ENCODE measurements at places on chromosomes 4 and X. TPM values are rescaled to one million over a fixed set of nuclear protein-coding genes. Genes with fewer than 3 reads are reported as not detected.

The TBC1D8B gene
- polyA plus RNA-seq, result 17.2 TPM

The PHF8 gene
- 20.5 TPM for polyA plus RNA-seq

The CDX4 gene
- not detected for polyA plus RNA-seq

The FAM114A1 gene
- polyA plus RNA-seq, result 36.9 TPM

The ENPEP gene
- polyA plus RNA-seq, result 24.6 TPM

The PHOX2B gene
- polyA plus RNA-seq, result 16.7 TPM

The FRG1 gene
- 41.3 TPM for polyA plus RNA-seq

GRCh38 chrX:12447448-12448064 lies 309.3 kb downstream of the FRMPD4 start:
- DNase-seq, result no peak

- no peak for DNase-seq
Observed at GRCh38 chr4:105845559-105845958, 49.7 kb upstream of the NPNT start.

- DNase-seq, result peak; percentile 23
Observed at GRCh38 chr4:8110071-8110986, 48.3 kb downstream of the ABLIM2 start.

DNA sequence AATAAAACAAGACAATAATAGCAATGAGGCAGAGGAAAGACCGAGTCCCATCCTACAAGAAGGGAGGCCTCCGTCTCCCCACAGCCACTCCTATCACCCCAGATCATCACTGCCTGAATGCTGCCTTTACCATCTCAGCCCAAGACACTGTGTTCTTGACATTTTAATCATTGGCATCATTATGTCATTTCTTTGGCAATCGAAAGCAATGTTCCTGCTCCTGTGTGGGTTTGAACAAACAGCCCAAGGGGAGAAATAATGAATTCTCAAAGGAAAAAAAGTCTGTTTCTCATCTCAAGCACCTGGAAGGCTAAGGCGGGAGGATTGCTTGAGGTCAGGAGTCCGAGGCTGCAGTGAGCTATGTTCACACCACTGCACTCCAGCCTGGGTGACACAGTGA lies 73.0 kb upstream of the ACSL1 start:
- no peak for DNase-seq

- DNase-seq, result no peak
Observed at GRCh38 chrX:124224528-124224927, 107.9 kb upstream of the TEX13D start.

GRCh38 chr4:173642509-173642908 lies 112.5 kb upstream of the HAND2 start:
- no peak for DNase-seq

- DNase-seq, result no peak
Observed at GRCh38 chr4:773214-773613, 52.7 kb downstream of the CPLX1 start.

DNA sequence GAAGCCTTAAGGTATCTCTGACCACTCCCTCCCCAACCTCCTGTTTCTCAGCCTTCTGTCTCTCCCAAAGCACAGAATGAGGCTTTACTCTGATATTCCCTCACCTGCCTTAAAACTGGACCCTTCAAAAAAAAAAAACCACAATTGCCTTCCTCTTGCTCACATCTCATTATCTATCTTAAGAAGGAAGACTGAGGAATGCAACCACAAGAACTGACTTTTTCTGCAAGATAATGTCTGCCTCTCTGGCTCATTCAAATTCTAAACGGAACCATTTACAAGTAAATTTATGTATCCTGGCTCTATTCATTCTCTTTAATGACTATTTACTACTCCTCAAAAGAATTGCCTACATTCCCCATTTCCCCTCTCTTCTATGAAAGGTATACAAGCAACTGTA lies 545.5 kb upstream of the HTR2C start:
- DNase-seq, result no peak

- DNase-seq, result no peak
Observed at GRCh38 chr4:39812500-39812899, 114.6 kb downstream of the UBE2K start.

- no peak for DNase-seq
Observed at GRCh38 chrX:33721927-33722326, 410.2 kb downstream of the FAM47A start.

- no peak for DNase-seq
Observed at GRCh38 chrX:118761939-118762707, 34.7 kb downstream of the IL13RA1 start.

DNA sequence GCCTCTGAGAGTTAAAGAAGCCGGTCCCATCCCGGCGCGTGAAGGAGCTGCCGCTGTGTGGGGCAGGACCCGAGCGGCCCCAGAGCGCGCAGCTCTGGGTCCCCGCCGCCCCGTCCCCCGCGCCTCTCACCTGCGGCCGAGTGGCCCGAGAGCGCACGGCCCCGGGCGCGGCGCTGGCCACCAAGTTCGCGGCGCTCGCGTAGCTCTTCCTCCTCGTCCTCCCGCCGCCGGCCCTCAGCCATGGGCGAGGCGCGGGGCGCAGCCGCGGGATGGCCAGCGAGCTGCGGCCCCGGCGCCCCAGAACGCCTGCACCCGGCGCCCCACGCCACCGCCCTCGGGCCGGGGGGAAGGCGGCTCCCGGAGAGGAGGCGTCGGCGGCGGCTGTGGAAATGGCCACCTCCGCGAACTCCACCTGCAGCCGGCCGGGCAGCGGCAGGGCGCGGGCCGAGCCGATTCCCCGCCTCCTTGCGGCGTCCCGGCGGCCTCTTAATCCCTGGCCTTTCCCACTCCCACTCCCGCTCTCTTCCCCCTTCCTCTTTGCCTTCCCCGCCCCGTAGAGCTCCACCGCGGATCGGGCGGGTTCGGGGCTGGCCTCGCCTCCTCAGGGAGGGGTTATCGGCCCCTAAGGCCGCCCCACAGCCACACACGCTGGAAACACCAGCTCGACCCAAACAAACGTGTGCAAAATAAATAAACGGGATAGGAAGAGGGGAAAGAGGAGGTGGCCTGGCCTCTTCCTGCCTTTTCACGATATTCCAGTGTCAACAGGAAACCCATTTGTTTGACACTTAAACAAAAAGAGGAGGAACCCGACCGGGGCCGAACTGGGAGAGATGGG lies at the start of gene SH3D19:
Gene SH3D19, minus strand, starts transcription at position 495 of the 838 bp plus-strand sequence. Its CDS starts 253 bp downstream, at position 242.
- peak; percentile 92 for DNase-seq

DNA sequence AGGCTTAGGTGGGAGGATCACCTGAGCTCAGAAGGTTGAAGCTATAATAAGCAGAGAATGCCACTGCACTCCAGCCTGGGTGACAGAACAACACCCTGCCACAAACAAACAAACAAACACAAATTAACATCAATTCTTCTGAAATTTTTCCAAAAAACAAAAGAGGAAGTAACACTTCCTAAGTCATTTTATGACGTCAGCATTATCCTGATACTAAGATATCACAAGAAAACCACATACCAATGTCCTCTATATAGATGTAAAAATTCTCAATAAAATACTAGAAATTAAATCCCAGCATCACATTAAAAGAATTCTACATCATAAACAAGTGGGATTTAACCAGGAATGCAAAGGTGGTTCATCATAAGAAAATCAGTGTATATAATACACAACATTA lies 64.4 kb upstream of the STK26 start:
- DNase-seq, result no peak

GRCh38 chr4:173958445-173958844 lies 325.0 kb downstream of the FBXO8 start:
- no peak for DNase-seq

DNA sequence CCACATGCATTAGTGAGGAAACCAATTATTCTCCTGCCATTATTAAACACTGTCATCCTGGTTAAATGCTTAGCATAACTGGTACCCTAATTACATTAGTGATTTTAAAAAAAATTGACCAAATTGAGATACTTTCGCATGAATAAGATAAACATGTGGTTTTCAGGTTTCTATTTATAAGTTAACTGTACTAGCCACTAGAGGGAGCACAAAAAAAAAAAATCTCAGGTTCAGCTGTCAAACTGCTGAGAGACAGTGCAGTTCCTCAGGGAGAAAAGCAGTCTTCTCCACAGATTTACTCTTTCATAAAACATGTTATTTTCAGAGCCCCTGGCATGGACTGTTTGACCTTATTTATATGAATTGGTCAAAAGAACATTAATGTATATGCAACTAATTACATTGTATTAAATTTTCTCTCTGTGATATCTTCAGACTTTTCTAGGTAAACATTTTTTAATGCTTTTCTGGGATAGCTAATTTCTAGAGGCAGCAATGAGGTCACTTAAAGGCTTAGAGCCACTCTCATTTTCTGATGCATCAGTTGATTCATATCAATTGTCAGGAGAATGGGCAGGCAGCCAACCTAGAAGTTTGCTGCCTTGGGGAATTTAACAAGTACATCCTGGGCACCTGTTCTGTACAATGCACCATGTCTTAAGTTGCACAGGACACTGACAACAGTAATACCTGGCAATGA lies 167.5 kb downstream of the CDS1 start:
- DNase-seq, result peak; percentile 12

DNA sequence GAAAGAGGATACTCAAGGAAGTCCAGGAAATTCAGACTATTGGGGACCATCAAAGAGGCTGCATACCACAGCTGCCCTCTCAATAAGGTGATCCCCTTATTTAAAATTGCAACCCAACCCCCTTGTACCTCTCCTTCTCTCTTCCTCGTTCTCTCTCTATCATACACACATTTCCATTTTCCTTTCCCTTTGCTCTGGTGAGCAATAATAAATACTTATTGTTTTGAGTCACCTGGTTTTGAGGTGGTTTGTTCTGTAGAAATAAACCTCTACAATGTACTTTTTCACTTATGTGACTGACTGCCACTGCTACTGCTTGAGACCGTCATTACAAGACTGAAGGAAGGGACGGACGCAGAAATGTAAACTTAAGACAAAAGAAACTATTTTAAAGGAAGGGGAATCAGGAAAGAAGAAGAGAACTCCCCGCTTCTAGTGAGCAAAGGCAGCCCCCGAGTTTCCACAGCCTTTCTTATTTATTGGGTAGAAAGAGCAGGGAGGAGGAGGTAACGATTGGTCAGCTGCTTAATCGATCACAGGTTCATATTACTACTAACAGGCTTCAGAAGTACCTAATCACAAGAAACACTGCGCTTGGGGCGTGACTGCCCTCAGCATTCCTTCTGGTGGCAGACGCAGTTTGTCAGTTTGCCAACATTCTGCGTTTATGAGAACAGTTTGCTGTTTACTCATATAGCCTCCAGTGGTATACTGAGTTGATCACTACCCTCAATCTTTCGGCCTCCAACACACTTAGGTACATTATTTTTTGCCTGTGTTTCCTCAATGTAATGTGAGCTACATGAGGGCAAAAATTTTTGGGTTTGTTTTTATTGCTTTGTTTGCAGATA lies 16.9 kb upstream of the TMEM165 start:
- no peak for DNase-seq

All from large intestine (tissue), 12 donors.